Hepatocyte (in vitro differentiated cells): ENCODE measurements at places on chromosomes 5 and 9. TPM values are rescaled to one million over a fixed set of nuclear protein-coding genes. Genes with fewer than 3 reads are reported as not detected.

BTNL9 gene
- 0.27 and 1.0 TPM in 2 replicates for total RNA-seq

GRCh38 chr9:12785260-12785770 is 10.5 kb downstream of the LURAP1L start:
- DNase-seq = peak; percentile 31

DNA sequence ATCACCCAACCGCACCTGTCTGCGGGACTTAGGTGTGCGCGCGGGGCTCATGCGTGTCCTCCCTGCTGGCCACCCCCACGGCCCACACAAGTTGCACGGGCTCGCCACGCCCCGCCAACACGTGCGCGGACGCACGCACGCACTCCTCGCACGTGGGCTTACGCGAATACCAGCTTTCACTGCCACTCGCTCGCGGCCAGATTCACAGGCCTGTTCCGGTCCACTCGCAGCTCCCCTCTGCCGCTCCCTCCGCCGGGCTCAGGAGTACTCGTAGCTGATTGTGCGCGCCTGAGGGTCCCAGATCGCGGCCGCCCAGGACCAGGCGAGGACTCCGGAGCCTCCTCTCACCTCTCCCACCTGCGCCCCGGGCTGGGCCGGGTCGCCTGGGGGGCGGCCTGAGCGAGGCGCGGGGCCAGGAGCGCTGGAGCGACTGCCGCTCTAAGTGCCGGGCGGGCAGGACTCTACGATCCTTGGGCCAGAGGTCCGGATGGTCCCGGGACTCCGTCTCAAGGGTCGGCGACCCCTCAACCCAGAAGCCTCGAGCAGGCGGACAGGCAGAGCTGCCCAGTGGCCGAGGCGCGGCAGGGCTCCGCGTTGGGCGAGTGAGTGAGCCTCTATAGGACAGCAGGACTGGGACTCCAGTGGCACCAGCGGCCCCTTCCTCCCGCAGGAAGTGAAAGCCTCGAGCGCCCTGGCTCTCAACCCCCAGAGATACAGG is 3.4 kb downstream of the PCDHGC5 start:
- DNase-seq = no peak

PNPLA7 gene
- total RNA-seq = 0.56 and 0.77 TPM in 2 replicates
